ENCODE measurements at places on chromosomes 12 and 14. TPM values are rescaled to one million over a fixed set of nuclear protein-coding genes. Genes with fewer than 3 reads are reported as not detected.

HPD gene
- total RNA-seq = 0.27 TPM

TCHP gene
- total RNA-seq = 27.0 TPM

COCH gene
- 2.4 TPM for total RNA-seq

CIROP gene
- total RNA-seq = not detected

NTF3 gene
- 0.37 TPM for total RNA-seq

VRK1 gene
- total RNA-seq = 35.9 TPM

RTL1 gene
- not detected for total RNA-seq

CD163L1 gene
- total RNA-seq = 4.2 TPM

DNA sequence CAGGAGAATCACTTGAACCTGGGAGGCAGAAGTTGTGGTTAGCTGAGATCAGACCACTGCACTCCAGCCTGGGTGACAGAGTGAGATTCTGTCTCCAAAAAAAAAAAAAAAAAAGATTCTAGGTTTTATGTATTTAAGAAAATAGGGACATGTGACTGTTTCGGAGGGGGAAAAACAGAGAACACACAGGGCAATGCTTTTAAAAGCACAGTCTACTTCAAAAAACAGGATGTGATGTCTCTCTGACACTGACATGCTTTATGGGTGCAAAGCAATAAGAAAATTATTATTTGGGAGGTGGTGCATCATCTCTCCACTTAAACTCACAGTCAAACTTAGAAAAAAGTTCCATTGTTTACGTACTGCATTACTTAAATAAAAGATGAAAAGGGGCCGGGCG lies 28.7 kb downstream of the CLIP1 start:
- no peak overlapping the region for H3K27ac ChIP-seq
- H3K4me1 ChIP-seq = no peaks in the 10 kb centered on the region
- no peak overlapping the region for H3K4me3 ChIP-seq

- H3K27me3 ChIP-seq = no peaks in the 10 kb centered on the region
- no peaks in the 10 kb centered on the region for H3K36me3 ChIP-seq
- no peaks in the 10 kb centered on the region for H3K4me1 ChIP-seq
- no peak overlapping the region for H3K27ac ChIP-seq
- H3K4me3 ChIP-seq = no peak overlapping the region
These were observed 17.4 kb upstream of the LEMD3 start for GRCh38 chr12:65152012-65152411.

DNA sequence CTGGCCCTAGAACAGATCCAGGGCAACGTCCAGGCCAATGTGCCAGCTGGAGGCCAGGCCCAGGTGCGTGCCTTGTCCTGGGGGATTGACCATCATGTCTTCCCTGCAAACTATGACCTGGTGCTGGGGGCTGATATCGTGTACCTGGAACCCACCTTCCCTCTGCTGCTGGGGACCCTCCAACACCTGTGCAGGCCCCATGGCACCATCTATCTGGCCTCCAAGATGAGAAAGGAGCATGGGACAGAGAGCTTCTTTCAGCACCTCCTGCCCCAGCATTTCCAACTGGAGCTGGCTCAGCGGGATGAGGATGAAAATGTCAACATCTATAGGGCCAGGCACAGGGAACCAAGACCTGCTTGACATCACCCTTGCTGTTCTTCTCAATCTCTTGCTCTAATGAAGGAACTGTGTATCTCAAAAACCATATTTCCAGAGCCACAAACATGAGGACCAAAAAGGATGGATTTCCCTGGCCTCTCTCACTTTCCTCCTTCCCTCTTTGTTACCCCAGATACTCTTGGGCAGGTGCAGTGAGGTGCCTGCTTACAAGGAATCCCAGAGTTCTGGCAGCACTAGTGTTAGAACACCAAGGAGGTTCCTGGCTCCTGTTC lies 2.2 kb upstream of the TSFM start:
- no peaks in the 10 kb centered on the region for H3K36me3 ChIP-seq
- no peaks in the 10 kb centered on the region for H3K4me1 ChIP-seq
- H3K27me3 ChIP-seq = no peaks in the 10 kb centered on the region

DNA sequence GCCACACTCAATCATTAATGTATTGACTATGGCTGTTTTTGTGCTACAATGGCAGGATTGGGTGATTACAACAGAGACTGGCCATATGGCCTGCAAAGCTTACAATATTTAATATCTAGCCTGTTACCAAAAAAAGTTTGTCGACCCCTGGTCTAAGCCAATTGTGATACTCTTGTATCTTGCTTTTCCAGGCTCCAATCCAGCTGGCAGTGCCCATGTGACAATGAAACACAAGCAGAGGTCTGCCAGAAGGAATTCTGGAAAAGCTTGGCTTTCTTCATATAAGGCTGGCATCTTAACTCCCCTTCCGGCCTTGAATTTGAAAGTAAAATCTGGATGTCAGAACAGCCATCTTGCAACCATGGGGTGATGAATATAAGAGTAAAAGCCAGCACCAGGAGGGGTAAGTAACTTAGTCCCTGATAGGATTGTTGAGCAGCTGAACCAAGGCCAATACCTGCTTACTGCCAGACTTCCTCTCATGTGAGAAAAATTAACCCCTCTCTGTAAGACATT lies 458.7 kb downstream of the TMTC2 start:
- H3K27ac ChIP-seq = no peak overlapping the region
- H3K4me1 ChIP-seq = no peaks in the 10 kb centered on the region
- no peak for DNase-seq
- H3K27me3 ChIP-seq = no peaks in the 10 kb centered on the region
- H3K4me3 ChIP-seq = no peak overlapping the region
- no peaks in the 10 kb centered on the region for H3K36me3 ChIP-seq

- H3K27me3 ChIP-seq = no peaks in the 10 kb centered on the region
- no peak overlapping the region for H3K4me3 ChIP-seq
- no peaks in the 10 kb centered on the region for H3K36me3 ChIP-seq
- H3K4me1 ChIP-seq = no peaks in the 10 kb centered on the region
- DNase-seq = no peak
These were observed 11.1 kb downstream of the BEST3 start for GRCh38 chr12:69688021-69688420.

GRCh38 chr12:29530436-29530835 lies 33.0 kb upstream of the OVCH1 start:
- H3K4me1 ChIP-seq = no peaks in the 10 kb centered on the region
- DNase-seq = no peak
- H3K27me3 ChIP-seq = no peaks in the 10 kb centered on the region
- no peak overlapping the region for H3K4me3 ChIP-seq
- H3K36me3 ChIP-seq = no peaks in the 10 kb centered on the region

- no peaks in the 10 kb centered on the region for H3K27me3 ChIP-seq
- H3K4me3 ChIP-seq = no peak overlapping the region
- H3K4me1 ChIP-seq = peaks cover 8% of the 10 kb centered on the region
- H3K36me3 ChIP-seq = no peaks in the 10 kb centered on the region
These were observed 145.9 kb upstream of the HIF1A start for GRCh38 chr14:61549425-61549824.

- H3K36me3 ChIP-seq = no peaks in the 10 kb centered on the region
- H3K4me1 ChIP-seq = peaks cover 5% of the 10 kb centered on the region
- no peak overlapping the region for H3K27ac ChIP-seq
- H3K27me3 ChIP-seq = no peaks in the 10 kb centered on the region
These were observed 7.3 kb downstream of the JAG2 start for GRCh38 chr14:105161309-105161708.

DNA sequence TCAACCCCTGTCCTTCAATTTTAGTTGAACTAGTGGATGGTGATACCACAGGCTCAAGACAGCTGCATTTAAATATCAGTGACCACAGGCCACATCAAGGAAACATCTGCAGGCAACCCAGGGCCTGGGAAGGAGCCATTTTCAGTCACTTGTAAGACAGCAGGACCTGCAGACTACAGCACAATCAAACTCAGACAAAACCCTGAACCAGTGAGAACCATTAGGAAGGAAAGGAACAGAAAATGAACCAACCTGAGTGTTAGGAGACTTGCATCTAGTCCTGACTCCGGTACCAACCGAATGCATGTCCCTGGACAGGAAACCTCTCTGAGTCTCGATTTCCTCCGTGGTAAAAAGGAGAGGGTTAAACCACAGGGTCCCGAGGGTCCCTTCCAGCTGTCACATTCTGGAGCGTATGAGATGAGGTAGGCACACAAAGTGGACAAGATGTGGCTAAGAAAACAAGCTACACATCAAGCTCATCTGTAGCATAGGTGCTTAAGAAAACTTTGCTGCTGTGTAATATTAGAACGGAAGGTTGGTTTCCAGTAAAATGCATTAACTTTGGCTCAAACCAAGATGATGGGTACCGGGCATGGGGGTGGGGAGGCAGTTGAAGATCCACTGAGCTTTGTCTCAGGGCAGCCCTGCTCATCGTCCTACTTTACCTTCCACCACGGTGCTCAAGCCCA lies 1.6 kb upstream of the CDKN1B start:
- H3K27ac ChIP-seq = peak overlapping the region; percentile 99
- DNase-seq = peak; percentile 62
- no peaks in the 10 kb centered on the region for H3K36me3 ChIP-seq
- H3K4me3 ChIP-seq = peak overlapping the region; percentile 67
- no peaks in the 10 kb centered on the region for H3K27me3 ChIP-seq

- no peaks in the 10 kb centered on the region for H3K4me1 ChIP-seq
- H3K4me3 ChIP-seq = no peak overlapping the region
- no peaks in the 10 kb centered on the region for H3K27me3 ChIP-seq
- DNase-seq = no peak
- H3K36me3 ChIP-seq = no peaks in the 10 kb centered on the region
These were observed 283.5 kb downstream of the GLT1D1 start for GRCh38 chr12:129136694-129137325.

DNA sequence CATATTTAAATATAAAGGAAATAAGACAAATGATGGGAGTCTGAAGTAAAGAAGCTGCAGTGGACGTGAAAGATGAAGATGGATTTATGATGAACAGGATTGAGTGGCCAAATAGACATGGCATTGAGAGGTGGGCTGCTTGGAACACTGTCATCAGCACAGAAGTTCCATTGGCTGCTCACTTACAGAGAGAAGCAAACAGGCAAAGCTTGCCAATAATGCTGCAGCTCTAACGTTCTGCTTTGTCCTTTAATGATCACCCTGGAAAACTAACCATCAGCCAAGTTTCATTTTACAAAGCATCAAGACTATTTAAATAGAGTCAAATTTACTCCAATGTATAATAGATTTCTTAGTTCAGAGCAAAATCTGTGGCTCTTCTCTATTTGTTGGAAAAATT lies 721.4 kb downstream of the TMTC2 start:
- no peaks in the 10 kb centered on the region for H3K36me3 ChIP-seq
- no peak overlapping the region for H3K27ac ChIP-seq
- no peaks in the 10 kb centered on the region for H3K27me3 ChIP-seq
- no peaks in the 10 kb centered on the region for H3K4me1 ChIP-seq
- no peak overlapping the region for H3K4me3 ChIP-seq
- DNase-seq = no peak

DNA sequence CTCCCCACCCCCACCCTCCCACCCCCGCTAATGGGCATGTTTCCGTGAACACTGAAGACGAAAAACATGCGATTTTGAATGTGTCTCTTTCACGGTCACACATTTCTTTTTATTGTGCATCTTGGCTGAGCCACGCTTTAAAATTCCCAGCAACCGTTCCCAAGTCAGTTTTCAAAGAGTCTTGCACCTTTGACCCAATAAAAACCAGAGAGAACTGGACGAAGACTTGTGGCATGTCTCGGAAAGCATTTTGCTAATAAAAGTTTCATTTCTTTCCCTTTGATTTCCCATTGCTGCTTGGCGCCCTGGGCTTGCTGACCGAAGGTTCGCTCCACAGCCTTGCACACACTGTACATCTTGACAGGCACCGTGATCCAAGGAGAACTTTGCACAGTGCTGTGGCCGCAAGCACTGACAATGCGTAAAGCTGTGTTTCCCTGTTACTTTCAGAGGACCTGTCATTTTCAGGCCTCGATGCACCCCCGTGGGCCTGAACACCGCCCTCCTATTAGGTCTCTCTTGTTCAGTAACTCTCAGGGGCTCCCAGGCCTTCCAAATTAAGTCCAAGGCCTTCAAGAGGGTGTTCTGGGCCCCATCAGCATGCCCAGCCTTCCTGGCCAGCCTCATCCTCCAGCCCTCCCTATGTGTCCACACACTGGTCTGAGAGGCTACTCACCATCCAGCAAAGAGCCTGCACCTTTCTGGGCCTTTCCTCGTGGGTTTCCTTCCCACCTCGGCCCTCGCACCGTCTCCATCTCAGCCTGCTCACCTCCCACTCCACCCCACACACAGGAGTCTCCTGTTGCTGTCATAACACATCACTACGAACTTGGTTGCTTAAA lies 63.4 kb upstream of the DIO3 start:
- H3K4me3 ChIP-seq = no peak overlapping the region
- H3K4me1 ChIP-seq = no peaks in the 10 kb centered on the region
- H3K27me3 ChIP-seq = no peaks in the 10 kb centered on the region
- DNase-seq = no peak
- no peaks in the 10 kb centered on the region for H3K36me3 ChIP-seq
- H3K27ac ChIP-seq = no peak overlapping the region

- no peaks in the 10 kb centered on the region for H3K4me1 ChIP-seq
- no peak overlapping the region for H3K27ac ChIP-seq
- H3K4me3 ChIP-seq = no peak overlapping the region
- DNase-seq = no peak
- H3K36me3 ChIP-seq = no peaks in the 10 kb centered on the region
- no peaks in the 10 kb centered on the region for H3K27me3 ChIP-seq
These were observed 4.8 kb upstream of the AEBP2 start for GRCh38 chr12:19434538-19434937.

- H3K27ac ChIP-seq = peak overlapping the region; percentile 53
- no peak for DNase-seq
- no peaks in the 10 kb centered on the region for H3K4me1 ChIP-seq
- no peaks in the 10 kb centered on the region for H3K27me3 ChIP-seq
These were observed 24.5 kb downstream of the SSH1 start for GRCh38 chr12:108832730-108833354.

DNA sequence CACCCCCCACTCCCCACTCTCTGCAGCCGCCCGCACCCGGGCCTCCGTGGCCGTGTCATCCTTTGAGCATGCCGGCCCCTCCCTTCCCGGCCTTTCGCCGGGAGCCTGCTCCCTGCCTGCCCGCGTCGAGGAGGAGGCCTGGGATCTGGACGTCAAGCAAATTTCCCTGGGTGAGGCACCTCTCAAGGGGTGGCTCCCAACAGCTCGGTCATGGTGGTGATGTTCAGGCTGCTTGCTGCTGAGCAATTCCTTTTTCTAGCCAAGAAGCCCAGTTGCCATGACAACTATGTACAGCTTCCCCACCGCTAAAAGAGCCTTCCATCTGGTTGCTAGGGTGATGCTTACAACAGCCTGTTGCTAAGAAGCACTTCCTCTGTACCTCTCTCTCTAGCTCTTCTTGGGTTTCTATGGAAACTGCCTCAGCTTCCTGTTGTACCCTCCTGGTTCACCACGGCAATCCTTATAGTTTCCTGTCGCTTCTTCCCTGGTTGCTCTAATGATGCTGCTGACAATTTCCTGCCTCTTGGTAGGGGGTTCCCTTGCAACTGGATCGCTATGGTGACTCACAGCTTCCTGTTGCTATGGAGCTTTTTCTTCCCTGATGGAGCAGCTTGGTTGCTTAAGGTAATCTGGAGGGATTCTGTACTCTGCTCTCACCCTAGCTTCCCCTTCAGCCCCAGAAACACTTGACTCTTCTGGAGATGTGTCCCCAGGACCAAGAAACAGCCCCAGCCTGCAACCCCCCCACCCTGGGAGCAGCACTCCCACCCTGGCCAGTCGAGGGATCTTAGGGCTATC lies 11.0 kb downstream of the ZNF219 start:
- H3K27me3 ChIP-seq = no peaks in the 10 kb centered on the region
- no peaks in the 10 kb centered on the region for H3K36me3 ChIP-seq
- DNase-seq = no peak

- H3K36me3 ChIP-seq = no peaks in the 10 kb centered on the region
- H3K27ac ChIP-seq = no peak overlapping the region
- no peak overlapping the region for H3K4me3 ChIP-seq
- DNase-seq = no peak
- H3K27me3 ChIP-seq = no peaks in the 10 kb centered on the region
These were observed 99.6 kb downstream of the SLC25A47 start for GRCh38 chr14:100422556-100423316.

GRCh38 chr12:84994426-84994825 lies 41.7 kb downstream of the TSPAN19 start:
- H3K27me3 ChIP-seq = no peaks in the 10 kb centered on the region
- DNase-seq = no peak
- H3K27ac ChIP-seq = no peak overlapping the region
- no peak overlapping the region for H3K4me3 ChIP-seq
- H3K4me1 ChIP-seq = no peaks in the 10 kb centered on the region
- no peaks in the 10 kb centered on the region for H3K36me3 ChIP-seq

All from colonic mucosa (tissue), 4 donors.